ENCODE measurements at places on chromosomes 5 and 9.
A peak's percentile ranks its signal among the peaks of the same experiment; 100 is the strongest.

DNA sequence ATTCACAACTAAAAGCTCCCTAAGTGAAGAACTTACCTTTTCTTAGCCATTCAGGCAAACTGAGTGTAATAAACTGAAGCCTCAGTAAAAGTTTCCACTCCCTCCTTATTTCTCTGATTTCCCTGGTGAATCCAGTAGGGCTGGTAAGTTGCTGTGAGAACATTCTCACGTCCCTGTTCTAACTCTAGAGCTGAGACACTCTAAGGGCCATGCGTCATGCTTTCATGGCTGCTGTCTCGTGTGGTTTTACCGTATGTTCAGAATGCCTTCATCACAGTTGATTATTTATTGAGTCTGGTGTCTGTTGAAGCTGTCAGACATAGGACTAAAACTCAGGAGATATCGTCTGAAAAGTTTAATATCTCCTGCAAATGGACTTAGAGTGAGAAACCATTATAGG is 1.3 kb downstream of the OR2S2 start:
- no peak for DNase-seq

GRCh38 chr5:156707750-156708149 is 142.3 kb upstream of the PPP1R2B start:
- DNase-seq: no peak

DNA sequence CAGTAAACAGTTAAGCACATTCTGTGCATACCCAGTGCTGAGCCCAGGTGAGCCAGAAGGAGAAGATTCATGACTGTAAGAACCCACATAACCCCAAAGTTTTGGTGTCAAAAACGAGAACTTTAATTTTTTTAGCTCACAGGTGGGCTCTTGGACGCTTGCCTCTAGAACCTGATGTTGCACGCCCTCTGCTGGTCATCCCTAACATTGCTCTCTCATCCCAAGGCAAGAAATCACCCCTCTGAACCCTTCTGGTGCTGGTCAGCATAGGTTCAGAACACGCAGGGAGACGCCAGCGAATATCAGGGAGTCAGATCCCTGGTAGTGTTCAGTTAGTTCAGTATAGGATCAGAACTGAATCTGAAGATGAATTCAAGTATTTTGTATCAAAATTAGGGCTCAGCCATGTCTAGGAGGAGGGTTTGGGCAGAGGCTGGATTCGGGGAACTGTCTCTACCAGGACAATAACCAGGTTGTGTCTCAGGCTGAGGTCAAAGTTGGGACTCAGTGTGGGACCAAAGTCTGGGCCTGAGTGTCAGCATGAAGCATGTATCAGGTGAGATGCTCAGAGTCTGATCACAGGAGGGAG is 4.1 kb upstream of the DNAJB5 start:
- no peak for DNase-seq

- peak; percentile 69 for DNase-seq
Measured at GRCh38 chr5:73519531-73520283, 21.5 kb downstream of the BTF3 start.

- peak; percentile 38 for DNase-seq
Measured at GRCh38 chr5:137605411-137605810, 106.3 kb upstream of the SPOCK1 start.

GRCh38 chr5:52895075-52895474 is 94.1 kb upstream of the ITGA2 start:
- peak; percentile 25 for DNase-seq

DNA sequence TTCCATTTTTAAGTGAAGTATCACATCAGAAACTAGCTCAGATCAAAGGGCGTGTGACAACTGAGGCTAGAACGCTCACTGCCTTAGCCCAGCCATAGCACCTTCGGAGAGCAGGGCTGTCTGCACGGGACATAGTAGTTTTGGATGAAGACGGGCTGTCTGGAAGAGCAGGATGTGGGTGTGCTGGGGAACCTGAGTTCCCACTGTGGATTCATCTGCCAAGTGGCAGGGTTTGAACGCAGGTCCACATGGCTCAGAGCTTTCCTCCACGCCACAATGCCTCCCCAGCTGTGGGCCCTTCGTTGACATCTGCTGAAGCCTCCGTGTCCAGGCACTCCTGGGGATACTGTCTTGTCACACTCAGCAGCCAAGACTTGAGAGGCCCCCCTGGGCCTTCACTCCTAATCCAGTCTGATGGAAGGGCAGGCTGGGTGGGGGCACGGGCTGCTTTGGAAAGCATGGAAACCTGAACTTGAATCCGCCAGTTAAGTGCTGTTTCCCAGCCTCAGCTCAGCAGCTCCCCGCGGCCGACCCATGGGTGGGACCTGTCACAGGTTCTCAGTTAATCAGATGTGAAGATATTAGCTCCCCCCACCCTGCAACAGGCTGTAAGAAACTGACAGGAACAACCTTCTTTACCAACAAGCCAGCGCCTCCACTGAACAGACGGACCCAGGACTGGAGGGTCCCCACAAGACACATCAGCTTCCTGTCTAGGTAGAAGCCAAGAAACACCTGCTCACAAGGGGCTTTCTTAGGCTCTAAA is 228.1 kb downstream of the FANCC start:
- no peak for DNase-seq

GRCh38 chr5:40356248-40356647 is 323.5 kb upstream of the PTGER4 start:
- DNase-seq: no peak

DNA sequence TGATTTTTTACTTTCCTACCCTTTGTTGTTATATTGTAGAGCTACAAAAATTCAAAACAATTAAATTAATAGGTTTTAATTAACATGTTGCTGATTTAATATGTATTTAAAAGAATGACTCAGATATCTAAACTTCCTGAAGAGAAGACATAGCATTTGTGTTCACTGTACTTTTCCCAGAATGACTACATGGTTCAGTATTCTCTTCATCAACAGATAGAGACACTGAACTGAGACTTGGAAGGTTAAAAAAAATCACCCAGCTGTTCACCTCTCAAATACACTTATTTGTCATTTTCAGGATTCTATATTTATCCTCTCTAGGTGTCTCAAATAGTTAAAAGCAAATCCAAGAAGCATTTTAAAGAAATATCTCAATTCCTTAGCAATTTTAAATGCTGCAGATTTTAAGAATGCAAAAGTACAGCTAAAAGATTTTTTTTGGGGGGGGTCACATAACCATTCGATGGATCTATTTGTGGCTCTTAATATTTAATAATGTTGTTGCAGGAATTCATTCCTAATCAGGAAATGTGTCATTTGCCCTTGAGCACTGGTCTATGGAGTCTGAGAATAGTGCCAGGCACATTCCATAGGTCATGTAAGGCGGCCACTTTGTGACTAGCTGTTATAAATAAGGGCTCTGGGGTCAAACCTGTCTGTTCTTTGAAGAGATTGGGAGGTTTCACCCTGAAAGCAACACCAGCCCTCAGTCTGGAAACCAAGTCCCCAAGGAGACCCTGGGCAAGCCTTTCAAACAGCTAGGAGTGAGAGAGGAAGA is 463.1 kb downstream of the NR2F1-AS1 start:
- DNase-seq: no peak

DNA sequence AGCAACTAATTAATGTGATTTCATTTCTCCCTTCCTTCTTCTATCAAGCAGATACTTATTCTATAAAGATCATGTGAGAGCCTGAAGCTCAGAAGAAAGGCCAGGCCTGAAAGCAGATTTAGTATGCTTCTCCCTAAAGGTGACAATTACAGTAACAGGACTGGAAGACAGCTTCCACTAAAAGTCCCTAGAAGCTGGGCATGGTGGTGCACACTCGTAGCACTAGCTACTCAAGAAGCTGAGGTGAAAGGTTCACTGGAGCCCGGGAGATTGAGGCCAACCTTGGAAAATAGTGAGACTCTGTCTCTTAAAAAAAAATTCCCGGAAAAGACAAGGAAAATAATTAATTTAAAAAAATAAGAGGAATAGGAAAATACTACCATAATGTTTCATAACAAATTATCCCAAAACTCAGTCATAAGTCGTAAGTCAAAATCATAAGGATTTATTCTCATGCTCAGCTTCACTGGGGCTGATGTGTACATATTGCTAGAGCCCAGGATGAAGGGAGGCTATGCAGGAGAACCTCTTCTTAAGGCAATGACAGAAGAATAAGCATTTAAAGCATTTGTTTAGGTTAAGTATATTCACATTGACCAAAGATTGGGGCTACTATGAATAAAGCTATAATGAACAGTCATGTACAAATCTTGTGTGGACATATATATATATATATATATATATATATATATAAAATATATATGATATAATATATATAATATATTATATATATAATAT is 210.8 kb upstream of the SMARCA2 start:
- DNase-seq: no peak

GRCh38 chr9:88291056-88291455 is 97.2 kb upstream of the SPIN1 start:
- no peak for DNase-seq

GRCh38 chr5:132221781-132222648 is 5.6 kb downstream of the P4HA2 start:
- no peak for DNase-seq
